ENCODE measurements at places on chromosomes 6 and 20.

GRCh38 chr6:55530931-55531330 lies 48.1 kb downstream of the HMGCLL1 start:
- no peak for DNase-seq

GRCh38 chr6:102619585-102619984 lies 1226.1 kb downstream of the GRIK2 start:
- DNase-seq = peak; percentile 37

- DNase-seq = no peak
These were observed 100.5 kb downstream of the PDE10A start for GRCh38 chr6:165562421-165563090.

DNA sequence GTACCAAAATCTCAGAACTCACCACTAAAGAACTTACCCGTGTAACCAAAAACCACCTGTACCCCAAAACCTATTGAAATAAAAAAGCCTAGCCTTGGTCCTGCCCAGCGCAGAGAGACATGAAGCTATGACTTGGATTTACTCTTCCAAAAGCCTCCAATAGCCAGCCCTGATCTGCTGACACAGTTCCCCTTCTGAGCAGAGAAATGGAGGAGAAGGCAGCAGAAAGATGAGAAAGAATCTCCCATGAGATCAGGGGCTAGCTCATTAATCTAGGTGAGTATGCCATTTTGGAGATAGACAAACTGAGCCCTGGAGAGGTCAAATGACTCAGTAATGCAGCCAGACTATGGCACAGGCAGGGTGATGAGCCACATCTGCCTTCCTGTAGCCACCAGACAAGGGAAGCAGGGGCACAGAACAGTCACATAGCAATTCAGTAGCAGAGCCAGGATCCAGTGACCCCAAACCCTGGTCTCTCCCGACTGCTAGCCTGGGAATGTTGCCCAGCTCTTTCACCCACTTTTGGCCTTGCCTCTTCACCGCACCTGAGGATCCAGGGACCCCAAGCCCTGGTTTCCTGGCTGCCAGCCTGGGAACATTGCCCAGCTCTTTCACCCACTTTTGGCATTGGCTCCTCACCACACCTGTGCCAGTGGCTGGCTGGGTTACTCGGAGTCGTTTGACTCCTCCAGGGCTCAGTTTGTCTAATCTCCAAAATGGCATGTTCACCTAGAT lies 7.2 kb upstream of the SDCBP2 start:
- no peak for DNase-seq

GRCh38 chr6:134510920-134511319 lies 193.0 kb upstream of the SGK1 start:
- no peak for DNase-seq

GRCh38 chr20:47800623-47801022 lies 15.3 kb upstream of the SULF2 start:
- DNase-seq = no peak

DNA sequence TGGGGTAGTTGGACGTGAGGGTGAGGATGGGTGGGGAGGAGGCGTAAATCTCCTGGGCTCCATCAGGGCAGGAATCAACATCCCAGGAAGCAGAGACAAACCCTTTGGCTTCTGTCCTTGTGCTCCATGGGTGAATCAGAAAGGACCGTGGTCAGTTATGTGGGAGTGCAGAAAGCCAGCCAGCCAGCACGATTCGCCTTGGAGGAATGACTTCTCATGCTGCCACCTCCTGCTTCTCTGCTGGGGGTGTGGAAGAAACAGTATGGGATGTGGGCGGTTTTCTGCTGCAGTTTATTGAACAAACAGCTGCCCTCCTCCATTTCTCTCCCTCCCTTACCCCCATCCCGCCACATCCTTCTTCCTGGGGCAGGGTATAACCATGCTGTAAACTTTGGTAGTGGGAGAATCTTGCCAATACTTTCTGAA lies 214.5 kb downstream of the SOX4 start:
- DNase-seq = peak; percentile 78

DNA sequence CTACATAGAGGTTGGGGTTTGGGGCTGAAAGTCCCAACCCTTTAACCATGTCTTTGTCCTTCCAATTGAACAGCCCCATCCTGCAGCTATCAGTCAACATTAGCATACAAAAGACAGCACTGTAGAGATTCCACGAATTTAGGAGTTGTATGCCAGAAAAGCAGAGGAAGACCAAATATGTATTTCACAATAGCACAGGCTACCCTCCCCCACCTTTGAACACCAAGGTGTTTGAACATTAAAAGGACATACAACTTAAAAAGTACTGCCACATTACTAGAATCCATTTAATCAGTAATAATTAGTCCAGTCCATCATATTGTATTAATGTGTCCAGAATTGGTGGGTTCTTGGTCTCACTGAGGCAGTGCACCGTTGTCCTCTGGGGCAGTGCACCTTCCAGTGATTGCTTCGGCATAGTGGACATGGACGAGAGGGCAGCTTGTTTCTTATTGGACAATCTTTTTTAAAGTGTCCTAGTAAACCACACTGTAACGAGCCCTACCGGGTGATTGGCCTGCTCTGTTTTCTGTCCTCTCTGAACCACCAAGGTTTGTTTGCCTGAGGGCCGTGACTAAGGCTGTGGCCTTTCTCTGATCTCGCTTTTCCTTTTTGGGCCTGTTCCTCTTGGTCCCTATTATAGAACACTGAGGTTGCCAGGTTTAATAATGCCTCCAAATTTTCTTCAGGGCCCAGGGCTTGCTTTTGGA lies 36.4 kb downstream of the GSTA4 start:
- no peak for DNase-seq

GRCh38 chr6:118558464-118559217 lies 10.5 kb downstream of the PLN start:
- DNase-seq = no peak

DNA sequence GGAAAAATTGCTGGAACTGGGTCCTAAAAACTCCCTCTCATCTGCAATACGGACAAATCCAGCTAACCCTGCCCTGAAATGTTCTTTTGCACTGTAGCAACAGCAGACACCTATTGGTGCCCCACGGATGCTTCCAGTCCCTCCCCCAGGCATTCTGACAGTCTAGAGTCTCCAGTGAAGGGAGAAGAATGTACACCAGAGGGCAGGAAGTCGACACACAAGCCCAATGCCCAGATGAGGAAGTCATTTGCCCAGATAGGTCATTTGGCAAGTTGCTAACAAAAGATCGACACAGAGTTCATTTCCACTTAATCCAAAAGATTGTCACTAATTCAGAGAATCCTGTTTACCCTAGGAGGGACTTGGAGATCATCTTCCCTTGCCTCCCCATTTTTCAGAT lies 293.0 kb upstream of the PRDM1 start:
- no peak for DNase-seq

DNA sequence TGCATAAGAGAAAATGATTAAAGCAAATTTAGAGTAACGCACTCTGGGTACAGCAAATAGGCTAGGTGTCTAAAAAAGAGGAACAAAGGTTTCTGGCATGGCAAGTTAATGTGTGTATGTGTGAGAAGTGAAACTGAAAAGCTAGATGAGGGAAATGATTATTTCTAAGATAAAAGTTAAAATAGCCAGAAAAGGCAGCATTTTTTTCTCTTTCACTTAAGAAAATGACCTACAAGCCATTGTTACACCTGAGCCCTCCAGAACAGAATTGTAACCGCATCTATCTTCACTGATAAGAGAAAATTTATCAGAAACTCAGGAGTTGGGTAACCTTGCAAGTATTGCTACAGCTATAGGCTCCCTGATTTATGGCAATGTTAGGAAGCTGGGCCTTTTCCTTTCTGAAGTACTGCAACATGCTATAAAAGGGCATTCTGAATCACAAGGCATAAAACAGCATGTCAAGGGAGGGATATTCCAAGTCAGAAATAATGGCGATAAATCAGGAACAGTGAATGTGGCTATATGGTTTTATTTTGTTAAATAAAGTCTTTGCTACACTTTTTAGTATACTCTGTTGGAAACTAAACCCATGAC lies 395.3 kb downstream of the TBC1D32 start:
- no peak for DNase-seq

- DNase-seq = no peak
These were observed 496.3 kb downstream of the DHX35 start for GRCh38 chr20:39458452-39458851.

DNA sequence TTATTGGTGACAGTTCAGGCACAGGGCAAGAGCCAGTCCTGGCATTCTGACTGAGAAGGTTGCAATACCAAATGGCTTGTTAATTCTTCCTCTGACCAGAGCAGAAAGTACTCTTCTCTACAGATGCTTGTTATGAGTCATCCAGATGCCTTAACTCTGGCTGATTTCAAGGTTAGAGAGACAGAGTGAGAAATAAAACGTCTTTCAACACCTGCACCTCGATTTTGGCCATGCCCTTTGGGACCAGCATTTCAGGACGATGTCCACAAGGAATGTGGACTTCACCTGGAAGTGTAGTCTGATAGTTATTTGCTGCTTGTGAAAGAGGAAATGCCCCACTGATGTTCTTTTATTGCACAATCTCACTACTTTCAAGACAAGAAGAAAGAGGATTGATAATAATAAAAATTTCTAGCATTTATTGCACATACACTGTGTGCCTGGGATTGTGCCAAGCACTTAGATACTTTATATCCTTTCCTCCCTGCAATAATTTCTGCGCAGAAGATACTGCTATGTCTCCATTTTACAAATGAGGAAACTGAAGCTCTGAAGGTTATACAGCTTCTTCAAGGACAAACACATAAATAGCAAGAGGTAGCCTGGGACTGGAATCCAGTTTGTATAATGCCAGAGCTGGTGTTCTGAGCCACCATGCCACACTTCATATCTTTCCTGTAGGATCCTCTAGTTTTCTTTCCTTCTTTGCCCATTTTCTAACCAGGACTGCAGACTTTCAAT lies 33.5 kb upstream of the MCM3 start:
- DNase-seq = no peak

DNA sequence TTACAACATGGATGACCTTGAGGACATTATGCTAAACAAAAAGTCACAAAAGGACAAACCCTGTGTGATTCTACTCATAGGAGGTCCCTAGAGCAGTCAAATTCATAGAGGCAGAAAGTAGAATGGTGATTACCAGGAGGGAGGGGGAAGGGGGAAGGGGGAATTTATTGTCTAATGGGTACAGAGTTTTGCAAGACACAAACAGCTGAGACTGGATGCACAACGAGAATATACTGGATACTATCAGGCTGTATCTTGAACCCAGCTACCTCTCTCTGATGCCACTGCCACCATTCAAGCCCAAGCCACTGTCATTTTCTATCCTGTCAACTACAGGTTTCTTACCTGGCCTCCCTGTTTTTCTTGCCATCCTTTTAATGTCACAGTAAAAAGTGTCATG lies 252.3 kb downstream of the ATXN1 start:
- no peak for DNase-seq

DNA sequence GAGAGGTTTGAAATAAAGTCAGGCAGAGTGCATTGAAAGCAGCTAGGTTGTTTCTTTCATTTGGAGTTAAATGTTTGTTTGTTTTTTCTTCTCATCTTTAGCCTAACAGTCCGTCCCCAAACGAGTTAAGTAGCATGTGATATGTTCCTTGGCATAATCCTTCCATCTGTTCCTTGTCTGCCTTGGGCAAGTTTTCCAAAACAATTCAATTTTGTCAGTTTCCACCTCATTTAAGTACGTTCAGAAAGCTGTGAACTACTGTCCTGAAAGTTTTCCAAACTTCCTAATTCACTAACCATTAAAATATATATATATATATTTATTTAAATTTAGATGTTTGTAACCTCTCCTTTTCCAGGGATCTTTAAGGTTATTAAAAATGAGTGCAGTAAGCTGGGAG lies 61.8 kb upstream of the HDAC2 start:
- no peak for DNase-seq

- DNase-seq = peak; percentile 53
These were observed 2.6 kb upstream of the HLA-B start for GRCh38 chr6:31359581-31359980.

DNA sequence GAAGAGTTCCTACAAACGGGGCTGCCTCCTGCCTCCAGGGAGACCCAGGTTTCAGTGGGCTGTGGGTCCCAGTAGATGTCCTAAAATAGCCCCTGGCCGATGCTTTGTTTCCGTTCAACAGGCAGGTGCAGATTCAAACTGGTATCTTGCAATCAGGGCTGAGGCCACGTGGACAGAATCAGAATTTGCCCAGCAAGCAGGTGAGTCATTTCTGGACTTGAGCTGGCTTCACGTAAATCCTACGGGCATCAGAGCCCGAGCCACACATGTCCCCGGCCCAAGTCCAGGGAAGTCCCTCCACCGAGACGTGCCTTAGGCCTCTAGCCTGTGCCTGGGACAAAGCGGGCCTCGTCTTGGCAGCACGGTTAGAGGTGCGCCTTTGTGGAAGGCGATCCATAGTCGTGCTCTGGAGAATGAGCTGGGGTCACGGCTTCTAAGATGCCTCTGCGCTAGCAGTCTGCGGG lies 101.6 kb upstream of the FRMD1 start:
- DNase-seq = no peak

DNA sequence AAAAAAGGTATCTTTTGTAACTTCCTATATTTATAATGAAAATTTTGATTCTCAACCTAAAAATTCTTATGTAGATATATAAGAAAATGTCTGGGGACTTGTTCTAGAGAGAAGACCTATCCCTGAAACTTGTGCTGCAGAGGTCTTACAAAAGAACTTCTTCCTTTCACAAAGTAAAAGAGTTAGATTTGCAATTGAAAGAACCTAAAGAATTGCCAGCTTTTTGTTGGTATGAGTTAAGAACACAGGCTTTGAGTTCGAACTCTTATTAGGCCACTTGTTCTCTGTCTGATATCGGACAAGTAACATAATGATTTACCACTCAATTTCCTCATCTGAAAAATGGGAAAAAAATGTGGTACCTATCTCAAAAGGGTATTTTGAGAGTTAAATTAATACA lies 162.0 kb upstream of the LAMA2 start:
- DNase-seq = no peak

GRCh38 chr6:46845126-46845525 lies 51.9 kb downstream of the MEP1A start:
- no peak for DNase-seq

DNA sequence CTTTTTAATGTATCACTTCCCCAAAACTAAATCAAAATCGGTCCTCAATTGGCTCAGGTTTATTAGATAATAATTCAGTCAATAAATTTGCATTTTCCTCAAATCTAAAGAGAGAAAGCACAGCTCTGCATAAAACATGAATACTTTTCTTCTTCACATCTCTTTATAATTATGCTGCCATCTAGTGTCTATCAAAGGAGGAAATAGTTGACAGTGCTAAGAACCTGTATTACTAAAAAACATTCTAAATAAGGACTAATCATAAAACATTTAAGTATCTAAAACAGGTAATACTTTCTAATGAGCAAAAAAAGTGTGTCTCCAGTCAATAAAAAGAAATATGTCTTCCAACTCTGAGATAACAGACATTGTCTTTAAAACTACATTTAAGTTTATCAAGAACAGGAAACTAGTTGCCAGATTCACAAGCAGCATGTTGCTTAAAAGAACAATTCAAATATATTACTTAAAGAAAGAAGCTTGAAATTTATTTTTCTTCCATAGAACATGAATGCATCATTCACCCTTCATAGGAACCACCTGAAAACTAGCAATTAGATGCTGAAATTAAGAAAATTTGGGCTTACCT lies 56.5 kb upstream of the DST start:
- DNase-seq = peak; percentile 40

GRCh38 chr20:31821427-31821826 lies 2.3 kb downstream of the MYLK2 start:
- DNase-seq = no peak
